ENCODE measurements at places on chromosomes 16 and 17. TPM values are rescaled to one million over a fixed set of nuclear protein-coding genes. Genes with fewer than 3 reads are reported as not detected.

The MTMR4 gene
- 26.0 TPM for polyA plus RNA-seq

The CACNG4 gene
- polyA plus RNA-seq: 3.0 TPM

The ARHGAP44 gene
- 16.5 TPM for polyA plus RNA-seq

The B4GALNT2 gene
- polyA plus RNA-seq: not detected

The IRX5 gene
- 22.0 TPM for polyA plus RNA-seq

The TERB1 gene
- polyA plus RNA-seq: not detected

The PRR35 gene
- polyA plus RNA-seq: not detected

The RPUSD1 gene
- 27.0 TPM for polyA plus RNA-seq

The CA7 gene
- polyA plus RNA-seq: 0.46 TPM

The KRTAP4-9 gene
- polyA plus RNA-seq: not detected

The FOXL1 gene
- polyA plus RNA-seq: 0.61 TPM

The ZNF750 gene
- 0.14 TPM for polyA plus RNA-seq

The HNF1B gene
- not detected for polyA plus RNA-seq

Measured in cardiac muscle cell (in vitro differentiated cells and primary cell).